Esophagus (tissue), 2 donors: ENCODE measurements at places on chromosomes 2 and 18. TPM values are rescaled to one million over a fixed set of nuclear protein-coding genes. Genes with fewer than 3 reads are reported as not detected.

Gene MAPK4
- polyA plus RNA-seq: 0.16 TPM

Gene CCDC88A
- polyA plus RNA-seq: 3.3 TPM

Gene L3MBTL4
- 2.0 TPM for polyA plus RNA-seq

Gene STAT4
- 0.67 TPM for polyA plus RNA-seq

Gene TMEM169
- 0.07 TPM for polyA plus RNA-seq

Gene SS18
- 30.4 TPM for polyA plus RNA-seq

Gene AQP12B
- not detected for polyA plus RNA-seq

Gene BUB1
- polyA plus RNA-seq: 5.3 TPM

Gene ABCA12
- 0.55 TPM for polyA plus RNA-seq

Gene ZCCHC2
- polyA plus RNA-seq: 3.5 TPM

Gene DCDC2C
- polyA plus RNA-seq: 0.04 TPM

Gene FZD7
- polyA plus RNA-seq: 5.7 TPM

Gene CCDC85A
- 0.10 TPM for polyA plus RNA-seq

Gene FAM136A
- 33.1 TPM for polyA plus RNA-seq

Gene DIPK1C
- 0.02 TPM for polyA plus RNA-seq

Gene GCG
- 0.14 TPM for polyA plus RNA-seq

Gene PMAIP1
- 14.4 TPM for polyA plus RNA-seq

Gene RUFY4
- 0.28 TPM for polyA plus RNA-seq

Gene CROCC2
- 0.12 TPM for polyA plus RNA-seq
